ENCODE measurements at places on chromosomes 2 and 18. TPM values are rescaled to one million over a fixed set of nuclear protein-coding genes. Genes with fewer than 3 reads are reported as not detected.

GRCh38 chr2:181474222-181474881 lies 17.2 kb downstream of the ITGA4 start:
- H3K27ac ChIP-seq, result no peak overlapping the region
- DNase-seq, result no peak
- peaks cover 38% of the 10 kb centered on the region for H3K27me3 ChIP-seq
- no peak overlapping the region for H3K4me3 ChIP-seq

GRCh38 chr2:11118761-11119160 lies 36.5 kb upstream of the SLC66A3 start:
- H3K27ac ChIP-seq, result no peak overlapping the region
- no peak overlapping the region for H3K4me3 ChIP-seq
- DNase-seq, result no peak
- no peaks in the 10 kb centered on the region for H3K36me3 ChIP-seq

DNA sequence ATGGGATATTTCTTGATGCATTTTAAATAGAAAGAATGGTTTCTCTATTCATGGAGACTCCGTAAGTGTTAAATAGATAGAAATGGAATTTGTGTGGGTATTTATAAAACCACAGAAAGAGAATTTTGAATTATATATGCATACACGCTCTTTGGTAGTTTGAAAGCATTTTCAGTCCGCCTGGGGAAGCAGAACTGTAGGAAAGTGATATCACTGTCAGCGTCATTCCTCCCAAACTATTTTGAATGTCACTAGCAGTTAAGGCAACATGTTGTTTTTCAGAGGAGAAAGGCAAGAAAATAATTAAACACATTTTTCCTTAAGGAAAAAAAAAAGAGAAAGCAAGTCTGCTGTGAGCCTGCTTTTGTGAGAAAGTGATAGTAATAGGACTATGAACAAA lies 8.7 kb upstream of the ERMN start:
- no peak overlapping the region for H3K27ac ChIP-seq
- H3K4me3 ChIP-seq, result no peak overlapping the region
- no peaks in the 10 kb centered on the region for H3K4me1 ChIP-seq
- no peaks in the 10 kb centered on the region for H3K36me3 ChIP-seq

The FBXO41 gene
- total RNA-seq, result 7.1 TPM
